ENCODE measurements at places on chromosomes 6 and 20.

- no peak for DNase-seq
Observed at GRCh38 chr6:70110126-70111022, 192.5 kb downstream of the COL9A1 start.

DNA sequence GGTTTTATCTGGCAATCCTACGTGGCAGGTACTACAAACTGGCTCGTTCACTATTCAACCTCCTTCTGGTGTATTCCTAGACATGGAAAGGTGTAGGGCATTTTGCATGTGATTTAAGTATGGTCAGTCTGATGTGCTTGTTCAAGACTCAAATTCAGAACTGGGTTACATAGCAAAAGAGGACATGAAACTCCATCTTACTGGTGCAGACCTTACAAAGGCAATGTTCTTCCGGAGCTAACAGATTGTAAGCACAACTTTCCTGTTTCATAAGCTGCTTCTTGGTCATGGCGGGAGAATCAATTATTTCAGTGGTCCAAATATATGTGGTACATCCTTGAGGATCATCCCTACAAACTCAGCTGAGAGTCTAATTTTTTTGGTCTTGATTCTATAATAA lies 703.4 kb downstream of the EPM2A start:
- no peak for DNase-seq

- no peak for DNase-seq
Observed at GRCh38 chr6:119340796-119341487, 8.6 kb downstream of the MAN1A1 start.

- no peak for DNase-seq
Observed at GRCh38 chr6:25105070-25105925, 169.5 kb upstream of the RIPOR2 start.

DNA sequence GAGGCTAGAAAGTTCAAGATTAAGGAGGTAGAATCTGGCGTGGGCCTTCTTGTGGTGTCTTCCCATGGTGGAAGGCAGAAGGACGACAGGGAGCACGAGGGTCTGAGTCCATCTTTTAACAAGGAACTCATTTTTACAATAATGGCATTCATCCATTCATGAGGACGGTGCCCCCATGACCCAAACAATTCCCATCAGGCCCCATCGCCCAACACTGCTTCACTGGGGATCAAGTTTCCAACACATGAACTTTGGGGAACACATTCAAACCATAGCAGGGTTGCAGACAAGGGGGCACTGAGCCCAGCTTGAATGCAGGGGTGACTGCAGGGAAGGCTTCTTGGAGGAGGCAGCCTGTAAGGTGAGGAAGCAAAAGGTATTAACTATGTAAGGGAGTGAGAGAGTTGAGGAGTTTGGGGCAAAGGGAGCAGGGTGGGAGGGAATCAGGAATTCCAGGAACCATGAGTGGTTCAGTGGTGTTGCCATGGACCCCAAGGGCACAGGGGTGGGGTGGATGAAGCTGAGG lies 5.5 kb downstream of the RAB44 start:
- no peak for DNase-seq

DNA sequence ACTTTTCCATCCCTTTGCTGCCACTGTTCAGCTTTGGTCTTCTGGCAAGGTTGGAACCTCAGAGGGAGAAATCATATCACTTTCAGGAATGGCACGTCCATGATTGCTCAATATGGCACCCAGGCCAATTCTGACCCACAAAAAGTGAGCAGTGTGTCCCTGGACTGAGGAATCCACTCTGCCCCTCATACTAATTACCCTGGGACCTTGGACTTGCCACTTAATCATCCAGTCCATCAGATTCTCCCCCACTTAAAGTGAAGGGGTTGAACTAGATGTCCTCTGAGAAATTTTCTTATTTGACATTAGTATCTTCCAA lies 449.3 kb upstream of the CITED2 start:
- DNase-seq, result no peak

DNA sequence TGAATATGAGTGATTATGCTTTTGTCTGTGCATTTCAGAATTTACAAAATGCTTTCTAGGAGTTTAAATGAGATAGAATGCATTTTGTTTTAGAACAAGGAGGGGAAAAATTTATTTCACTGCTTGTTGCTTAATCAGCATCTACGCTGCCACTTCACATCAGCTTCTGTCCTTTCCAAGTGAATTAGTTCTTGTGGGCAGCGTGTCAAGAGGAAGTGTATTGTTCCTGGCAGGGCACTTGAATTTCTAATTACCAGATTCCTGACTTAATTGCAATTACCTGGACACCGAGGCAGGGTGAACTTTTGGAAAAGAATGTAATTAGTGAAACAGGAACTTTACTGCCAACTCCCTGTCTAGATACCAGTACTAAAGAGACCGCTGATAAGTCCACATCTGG lies 263.5 kb downstream of the TMEM242 start:
- DNase-seq, result no peak

GRCh38 chr6:146620655-146621054 lies 21.9 kb downstream of the ADGB start:
- no peak for DNase-seq

- DNase-seq, result no peak
Observed at GRCh38 chr20:45307076-45307640, 518 bp downstream of the RBPJL start.

DNA sequence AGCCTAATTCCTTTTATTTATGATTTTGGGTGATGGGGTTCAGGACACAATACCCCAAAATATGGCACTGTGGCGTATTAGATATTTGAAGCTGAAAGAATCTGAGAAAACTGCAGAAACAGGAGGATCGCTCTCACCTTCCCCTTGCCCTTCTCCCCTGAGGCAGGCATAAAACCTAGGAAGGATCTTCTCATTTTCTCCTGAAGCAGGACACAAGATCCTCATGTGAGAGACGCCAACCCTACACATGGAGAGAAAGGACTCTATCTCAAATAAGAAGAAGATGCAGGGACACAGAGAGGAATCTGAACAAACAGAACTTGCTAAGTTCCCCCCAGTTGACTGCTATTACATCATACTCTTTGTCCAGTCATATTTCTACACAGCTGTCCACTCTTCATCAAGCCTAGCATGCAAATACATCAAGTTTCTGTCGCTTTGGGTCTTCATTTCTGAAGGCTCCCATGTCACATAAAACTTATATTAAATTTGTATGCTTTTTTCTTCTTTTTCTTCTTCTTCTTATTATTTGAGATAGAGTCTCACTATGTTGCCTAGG lies 109.0 kb downstream of the DTNBP1 start:
- no peak for DNase-seq

DNA sequence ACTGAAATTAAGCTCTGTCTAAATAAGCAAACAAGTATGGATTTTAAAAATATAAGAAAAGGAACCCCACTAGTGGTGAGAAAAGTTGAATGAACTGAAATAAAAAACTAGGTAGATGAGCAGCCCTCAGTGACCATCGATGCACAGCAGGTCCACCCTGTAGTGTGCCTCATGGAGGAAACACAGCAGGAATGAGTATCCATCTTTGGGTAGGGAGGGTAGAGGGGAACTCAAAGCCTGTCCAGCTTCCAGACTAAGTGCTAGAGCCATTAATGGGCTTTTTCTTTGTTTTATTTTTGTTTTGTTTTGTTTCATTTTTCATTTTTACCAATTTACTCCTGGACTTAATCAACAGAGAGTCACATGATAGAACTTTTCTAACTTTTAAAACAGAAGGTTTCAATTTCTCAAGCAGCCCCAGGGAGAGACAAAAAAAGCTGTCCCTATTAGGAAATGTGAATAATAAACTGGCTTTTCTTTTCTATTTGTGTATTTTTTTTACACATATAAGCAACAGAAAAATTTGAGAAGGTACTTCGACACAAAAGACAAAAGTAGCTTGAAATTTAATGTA lies 700.6 kb downstream of the HACE1 start:
- DNase-seq, result no peak

DNA sequence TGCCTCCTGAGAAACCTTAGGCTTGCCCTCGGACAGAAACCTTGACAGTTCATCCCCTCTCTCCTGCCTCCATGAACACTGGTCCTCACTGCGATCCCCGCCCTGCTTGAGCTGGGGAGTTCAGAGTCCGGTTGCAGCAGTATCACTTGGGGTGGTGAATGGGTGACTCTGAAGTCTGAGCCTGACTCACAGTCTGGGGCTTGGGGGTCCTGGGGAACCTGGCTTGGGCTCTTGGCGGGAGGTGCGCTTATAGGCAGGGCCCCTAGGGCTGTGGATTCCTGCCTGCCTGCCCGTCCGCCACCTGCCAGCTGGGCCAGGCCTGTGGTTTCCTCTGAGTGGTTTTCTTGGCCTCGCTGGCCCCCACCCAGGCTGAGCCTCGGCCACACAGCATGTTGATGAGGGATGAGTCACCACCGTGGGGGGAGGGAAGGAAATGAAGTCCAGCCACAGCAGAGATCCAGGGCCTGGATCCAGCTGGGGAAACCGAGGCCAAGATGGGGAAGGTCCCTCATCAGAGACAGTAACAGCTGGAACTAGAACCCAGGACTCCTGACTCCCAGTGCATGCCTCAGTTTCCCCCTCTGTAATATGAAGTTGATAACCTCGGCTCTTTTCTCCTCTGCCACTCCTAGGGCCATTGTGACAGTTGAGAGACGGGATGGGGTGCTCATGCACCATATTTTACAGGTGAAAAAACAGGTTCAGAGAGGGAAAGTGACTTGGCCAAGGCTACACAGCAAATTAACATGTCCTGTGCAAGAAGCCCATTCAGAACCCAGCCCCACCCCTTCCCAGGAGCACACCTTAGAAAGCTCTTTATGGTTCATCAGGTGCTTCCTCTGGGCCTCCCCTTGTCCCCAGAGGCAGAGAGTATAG lies 9.2 kb downstream of the FOXS1 start:
- DNase-seq, result peak; percentile 87

- no peak for DNase-seq
Observed at GRCh38 chr6:169839898-169840631, 88.6 kb downstream of the ERMARD start.

GRCh38 chr6:20716865-20717264 lies 182.6 kb downstream of the CDKAL1 start:
- no peak for DNase-seq

DNA sequence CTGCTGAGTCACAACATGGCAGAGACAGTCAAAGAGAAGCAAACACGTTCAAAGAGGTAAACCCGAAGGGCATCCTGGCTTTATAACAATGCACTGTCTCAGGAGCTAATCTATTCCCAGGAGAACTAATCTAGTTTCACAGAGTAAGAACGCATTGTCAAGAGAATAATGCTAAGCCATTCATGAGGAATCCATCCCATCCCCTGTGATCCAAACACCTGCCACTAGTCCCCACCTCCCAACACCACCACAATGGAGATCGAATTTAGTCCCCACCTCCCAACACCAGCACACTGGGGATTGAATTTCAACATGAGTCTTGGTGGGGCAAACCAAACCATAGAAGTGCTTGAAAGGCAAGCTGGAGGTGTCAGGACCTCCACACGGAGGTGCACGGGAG lies 231.5 kb upstream of the ID4 start:
- DNase-seq, result no peak

DNA sequence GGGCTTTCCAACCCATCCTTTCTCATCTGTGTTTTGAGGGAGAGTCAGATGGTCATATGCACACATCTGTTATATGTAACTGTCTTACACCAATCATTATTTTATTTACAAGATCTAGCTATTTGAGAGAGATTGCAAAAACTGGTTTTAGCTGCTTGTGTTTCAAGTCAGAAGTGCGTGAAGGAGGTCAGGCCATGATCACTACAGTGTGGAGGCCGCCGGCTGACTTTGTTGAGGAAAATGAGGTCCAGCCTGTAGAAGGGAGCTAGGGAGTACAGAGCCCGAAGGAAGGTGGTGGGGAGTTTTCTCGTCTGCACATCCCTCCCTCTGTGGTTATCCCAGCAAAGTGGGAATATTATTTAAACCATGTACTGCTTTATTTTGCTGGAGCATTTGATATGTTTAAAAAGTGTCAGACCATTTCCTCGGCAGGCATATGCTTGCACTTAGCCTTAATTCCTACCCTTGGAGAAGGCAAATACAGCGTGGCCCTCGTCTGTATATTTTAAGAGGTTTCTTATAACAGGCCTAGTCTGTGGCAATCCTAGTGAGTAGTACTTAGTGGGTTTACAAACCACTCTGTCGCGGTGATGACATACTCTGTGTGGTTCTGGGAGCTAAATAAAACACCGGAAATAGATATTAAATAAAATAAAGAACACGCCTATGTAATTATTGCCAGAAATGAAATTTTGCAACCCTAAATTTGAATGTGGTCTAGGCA lies 95.6 kb downstream of the UST start:
- no peak for DNase-seq
